ENCODE measurements at places on chromosomes 16 and 17. TPM values are rescaled to one million over a fixed set of nuclear protein-coding genes. Genes with fewer than 3 reads are reported as not detected.

Gene DNAH17
- 0.03 TPM for total RNA-seq

Gene PPP4C
- total RNA-seq = 28.9 TPM

DNA sequence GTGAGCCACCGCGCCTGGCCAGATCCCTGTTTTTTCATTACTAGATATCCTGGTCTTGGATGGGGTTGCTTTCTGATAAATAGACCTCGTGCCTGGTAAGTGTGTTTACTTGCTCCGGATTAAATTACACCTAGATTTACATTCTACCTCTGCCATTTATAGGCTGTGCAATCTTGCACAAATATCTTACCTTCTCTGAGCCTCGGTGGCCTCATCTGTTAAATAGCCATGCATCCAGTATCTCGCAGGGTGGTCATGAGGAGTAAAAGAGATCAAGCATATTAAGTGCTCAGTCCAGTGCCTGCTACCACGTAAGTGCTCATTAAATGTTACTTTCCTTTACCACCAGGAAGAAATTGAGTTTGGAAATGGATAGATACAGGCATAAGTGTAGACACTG is 98.4 kb downstream of the BMERB1 start:
- H3K27ac ChIP-seq = no peak overlapping the region
- no peak overlapping the region for H3K4me3 ChIP-seq
- H3K4me1 ChIP-seq = no peaks in the 10 kb centered on the region

DNA sequence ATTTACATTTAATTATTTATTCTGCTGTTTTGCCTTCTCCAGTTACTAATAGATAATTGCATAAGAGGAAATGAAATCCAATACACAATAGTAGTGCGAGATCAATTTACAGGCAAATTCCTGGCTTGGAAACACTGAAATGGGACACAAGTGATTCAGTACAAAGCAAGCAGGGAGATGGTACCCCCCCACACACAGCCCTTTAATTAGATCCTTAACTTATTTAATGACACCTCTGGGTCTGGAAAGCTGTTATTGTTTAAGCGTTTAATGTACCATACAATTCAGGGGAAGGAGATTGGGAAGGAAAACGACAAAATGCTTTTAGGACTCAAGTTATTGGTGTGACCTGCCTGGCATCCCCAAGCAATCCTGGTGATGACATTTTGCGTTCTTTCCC is 318.2 kb downstream of the NPIPA8 start:
- H3K27me3 ChIP-seq = peaks cover 2% of the 10 kb centered on the region
- no peak overlapping the region for H3K27ac ChIP-seq
- no peaks in the 10 kb centered on the region for H3K36me3 ChIP-seq

- H3K27ac ChIP-seq = no peak overlapping the region
- DNase-seq = no peak
- no peak overlapping the region for H3K4me3 ChIP-seq
- no peaks in the 10 kb centered on the region for H3K27me3 ChIP-seq
- H3K4me1 ChIP-seq = peaks cover 8% of the 10 kb centered on the region
Measured at GRCh38 chr16:15403392-15403995, 7.9 kb downstream of the MPV17L start.

GRCh38 chr17:18185391-18185790 is 1.8 kb downstream of the ALKBH5 start:
- H3K36me3 ChIP-seq = no peaks in the 10 kb centered on the region
- DNase-seq = no peak
- H3K4me3 ChIP-seq = peak overlapping the region; percentile 92
- no peaks in the 10 kb centered on the region for H3K27me3 ChIP-seq

GRCh38 chr17:45428050-45428617 is 4.5 kb downstream of the ARHGAP27 start:
- peak overlapping the region; percentile 34 for H3K27ac ChIP-seq
- H3K4me1 ChIP-seq = peaks cover 3% of the 10 kb centered on the region
- DNase-seq = peak; percentile 94
- H3K36me3 ChIP-seq = no peaks in the 10 kb centered on the region
- peak overlapping the region; percentile 25 for H3K4me3 ChIP-seq

Gene SMIM36
- total RNA-seq = not detected

Gene NOG
- not detected for total RNA-seq

Gene SLC9A5
- 0.44 TPM for total RNA-seq

Gene SPATA22
- total RNA-seq = not detected

- H3K4me1 ChIP-seq = peaks cover 17% of the 10 kb centered on the region
- no peak for DNase-seq
- H3K27ac ChIP-seq = no peak overlapping the region
- H3K27me3 ChIP-seq = no peaks in the 10 kb centered on the region
Measured at GRCh38 chr17:17929655-17930380, 42.4 kb downstream of the TOM1L2 start.

DNA sequence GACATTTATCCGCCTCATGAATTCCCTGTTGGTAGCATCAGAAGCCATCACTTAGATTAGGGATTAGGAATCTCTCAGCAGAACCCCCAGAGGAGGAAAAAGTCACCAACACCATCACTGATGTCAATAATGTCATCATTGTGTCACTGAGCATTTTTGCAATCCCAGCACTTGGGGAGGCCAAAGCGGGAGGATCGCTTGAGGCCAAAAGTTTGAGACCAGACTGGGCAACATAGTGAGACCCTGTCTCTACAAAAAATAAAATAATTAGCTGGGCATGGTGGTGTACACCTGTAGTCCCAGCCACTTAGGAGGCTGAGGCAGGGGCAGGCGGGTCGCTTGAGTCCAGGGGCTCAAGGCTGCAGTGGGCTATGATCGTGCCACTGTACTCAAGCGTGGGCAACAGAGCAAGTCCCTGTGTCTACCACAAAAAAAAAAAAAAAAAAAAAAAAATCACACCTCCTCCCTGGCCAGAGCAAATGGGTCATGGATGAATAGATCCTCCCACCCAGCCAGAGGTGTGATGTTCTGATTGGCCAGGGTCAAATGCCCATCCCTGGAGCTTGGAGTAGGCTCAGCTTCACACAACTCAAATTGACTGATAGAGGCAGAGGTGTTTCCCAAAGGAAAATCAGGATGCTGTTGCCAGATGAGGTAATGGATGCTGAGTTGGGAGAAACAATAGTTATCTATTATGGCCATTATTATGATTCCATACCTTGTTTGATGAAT is 31.6 kb downstream of the VWA3A start:
- no peak overlapping the region for H3K4me3 ChIP-seq
- no peaks in the 10 kb centered on the region for H3K27me3 ChIP-seq
- DNase-seq = no peak
- H3K27ac ChIP-seq = no peak overlapping the region
- H3K4me1 ChIP-seq = no peaks in the 10 kb centered on the region
- H3K36me3 ChIP-seq = no peaks in the 10 kb centered on the region

- DNase-seq = no peak
- H3K27ac ChIP-seq = no peak overlapping the region
- no peaks in the 10 kb centered on the region for H3K27me3 ChIP-seq
- no peak overlapping the region for H3K4me3 ChIP-seq
- no peaks in the 10 kb centered on the region for H3K36me3 ChIP-seq
Measured at GRCh38 chr17:5809580-5810188, 225.4 kb upstream of the NLRP1 start.

DNA sequence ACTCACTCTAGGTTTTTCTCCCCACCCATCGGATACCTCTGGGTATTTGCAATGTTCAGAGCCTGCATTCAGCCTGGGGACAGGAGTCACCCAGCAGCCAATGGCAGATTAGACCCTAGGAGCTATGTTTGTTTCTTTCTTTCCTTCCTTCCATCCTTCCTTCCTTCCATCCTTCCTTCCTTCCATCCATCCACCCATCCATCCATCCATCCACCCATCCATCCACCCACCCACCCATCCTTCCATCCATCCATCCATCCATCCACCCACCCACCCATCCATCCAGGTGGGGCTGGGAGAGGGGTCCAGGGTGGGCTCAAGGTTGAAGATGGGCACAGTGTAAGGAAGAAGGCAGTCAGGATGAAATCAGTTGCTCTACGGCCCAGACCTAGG is 39.9 kb downstream of the TIMM22 start:
- no peaks in the 10 kb centered on the region for H3K4me1 ChIP-seq
- H3K36me3 ChIP-seq = no peaks in the 10 kb centered on the region
- no peak for DNase-seq

DNA sequence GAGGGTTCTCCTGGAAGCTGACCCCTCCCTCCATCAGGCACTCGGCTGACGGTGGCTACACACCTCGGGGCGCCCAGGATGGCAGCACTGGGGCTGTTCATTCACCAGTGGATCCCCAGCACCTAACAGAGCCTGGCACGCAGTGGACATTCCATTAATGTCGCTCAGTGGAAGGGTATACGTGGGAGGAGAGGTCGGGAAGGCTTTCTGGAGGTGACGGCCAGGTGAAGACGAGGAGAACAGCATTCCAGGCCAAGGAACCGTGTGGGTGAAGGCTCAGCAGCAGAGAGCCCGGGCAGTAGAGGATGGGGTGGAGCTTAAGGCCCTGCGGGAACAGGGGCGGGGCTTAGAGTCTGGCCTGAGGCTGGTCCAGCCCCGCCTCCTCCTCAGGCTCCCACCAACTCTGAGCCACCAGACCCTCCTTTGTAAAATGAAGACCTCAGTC is 2.5 kb upstream of the HS3ST6 start:
- H3K27ac ChIP-seq = no peak overlapping the region
- no peaks in the 10 kb centered on the region for H3K4me1 ChIP-seq
- no peaks in the 10 kb centered on the region for H3K36me3 ChIP-seq
- no peak overlapping the region for H3K4me3 ChIP-seq

- no peak overlapping the region for H3K4me3 ChIP-seq
- H3K27me3 ChIP-seq = no peaks in the 10 kb centered on the region
- no peaks in the 10 kb centered on the region for H3K4me1 ChIP-seq
Measured at GRCh38 chr17:49699966-49700575, 7.7 kb downstream of the SLC35B1 start.

DNA sequence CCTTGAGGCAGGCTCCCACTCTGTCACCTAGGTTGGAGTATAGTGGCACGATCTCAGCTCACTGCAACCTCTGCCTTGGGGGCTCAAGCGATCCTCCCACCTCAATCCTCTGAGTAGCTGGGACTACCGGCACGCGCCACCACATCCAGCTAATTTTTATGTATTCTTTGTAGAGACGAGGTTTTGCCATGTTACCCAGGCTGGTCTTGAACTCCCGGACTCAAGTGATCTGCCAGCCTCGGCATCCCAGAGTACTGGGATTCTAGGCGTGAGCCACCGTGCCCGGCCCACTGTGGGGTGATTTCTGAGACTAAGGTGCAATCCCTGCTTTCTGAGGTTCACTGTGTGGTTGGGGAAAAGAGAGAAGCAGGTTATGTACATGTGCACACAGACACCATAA is 12.0 kb upstream of the SLC12A3 start:
- H3K4me3 ChIP-seq = no peak overlapping the region
- no peaks in the 10 kb centered on the region for H3K4me1 ChIP-seq
- H3K27me3 ChIP-seq = no peaks in the 10 kb centered on the region
- H3K27ac ChIP-seq = no peak overlapping the region
- H3K36me3 ChIP-seq = no peaks in the 10 kb centered on the region

DNA sequence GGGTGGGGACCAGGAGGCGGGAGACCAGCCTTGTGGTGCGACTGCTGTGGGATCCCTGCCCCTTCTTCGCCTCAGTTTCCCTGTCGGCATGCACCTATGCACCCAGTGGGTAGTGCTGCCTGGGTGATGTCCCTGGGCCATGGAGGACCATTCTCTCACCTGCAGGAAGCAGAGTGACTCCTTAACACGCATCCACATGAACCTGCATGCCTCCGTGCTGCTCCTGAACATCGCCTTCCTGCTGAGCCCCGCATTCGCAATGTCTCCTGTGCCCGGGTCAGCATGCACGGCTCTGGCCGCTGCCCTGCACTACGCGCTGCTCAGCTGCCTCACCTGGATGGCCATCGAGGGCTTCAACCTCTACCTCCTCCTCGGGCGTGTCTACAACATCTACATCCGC is 25.2 kb downstream of the ADGRG5 start:
- no peaks in the 10 kb centered on the region for H3K4me1 ChIP-seq
- no peaks in the 10 kb centered on the region for H3K27me3 ChIP-seq
- no peak overlapping the region for H3K27ac ChIP-seq
- no peak for DNase-seq

Gene LGALS9C
- 0.06 TPM for total RNA-seq

Measured in pancreas (tissue), 10 donors.